ENCODE measurements at places on chromosomes 1 and 21.

DNA sequence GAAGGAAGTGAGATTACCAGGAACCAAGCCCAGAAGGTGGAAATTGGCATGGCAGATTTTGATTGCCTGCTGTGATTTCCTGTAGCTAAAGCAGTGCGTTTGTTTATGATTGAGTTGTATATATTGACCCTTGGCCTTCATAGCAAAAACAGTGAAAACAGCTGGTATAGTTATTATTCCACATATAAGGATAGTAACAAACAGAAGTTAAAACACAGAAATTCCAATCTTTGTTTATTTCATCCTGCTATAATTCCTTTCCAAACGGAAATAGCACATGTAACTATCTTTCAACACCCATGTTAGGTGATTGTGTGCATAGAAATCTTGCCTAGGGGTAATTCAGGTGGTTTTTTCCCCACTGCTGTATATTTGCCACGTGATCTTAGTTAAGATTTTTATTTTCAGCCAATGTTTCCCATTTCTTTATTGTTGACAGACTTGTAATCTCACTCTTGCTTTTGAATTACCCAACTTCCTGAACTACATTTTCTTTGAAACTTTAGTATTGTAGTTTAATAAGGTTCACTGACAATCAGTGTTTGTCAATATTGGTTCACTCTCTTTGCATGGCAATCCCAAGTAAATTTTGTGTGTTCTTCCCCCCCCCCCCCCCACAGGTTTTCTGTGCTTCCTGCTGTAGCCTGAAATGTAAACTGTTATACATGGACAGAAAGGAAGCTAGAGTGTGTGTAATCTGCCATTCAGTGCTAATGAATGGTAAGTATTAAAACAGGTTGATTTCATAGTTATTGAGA is 102.7 kb downstream of the CC2D1B start:
- no peak for DNase-seq

GRCh38 chr1:95257758-95258157 is 23.7 kb downstream of the RWDD3 start:
- no peak for DNase-seq

DNA sequence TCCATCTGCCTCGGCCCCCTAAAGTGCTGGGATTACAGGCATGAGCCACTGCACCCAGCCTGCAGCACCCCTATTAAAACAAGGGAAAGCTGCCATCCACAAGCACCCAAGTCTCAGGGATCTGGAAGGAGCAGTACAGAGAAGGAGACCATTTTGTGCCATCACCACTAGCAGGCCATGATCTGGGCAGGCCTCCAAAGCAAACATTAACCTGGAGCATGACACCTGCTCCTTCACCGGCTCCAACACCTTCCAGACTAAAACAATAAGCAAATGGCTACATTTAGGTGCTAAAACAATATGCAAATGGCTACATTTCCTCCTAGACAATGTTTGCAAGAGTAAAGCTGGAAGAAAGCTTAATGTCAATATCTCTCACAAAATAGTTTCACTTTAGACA is 16.7 kb downstream of the MEAF6 start:
- DNase-seq, result no peak

DNA sequence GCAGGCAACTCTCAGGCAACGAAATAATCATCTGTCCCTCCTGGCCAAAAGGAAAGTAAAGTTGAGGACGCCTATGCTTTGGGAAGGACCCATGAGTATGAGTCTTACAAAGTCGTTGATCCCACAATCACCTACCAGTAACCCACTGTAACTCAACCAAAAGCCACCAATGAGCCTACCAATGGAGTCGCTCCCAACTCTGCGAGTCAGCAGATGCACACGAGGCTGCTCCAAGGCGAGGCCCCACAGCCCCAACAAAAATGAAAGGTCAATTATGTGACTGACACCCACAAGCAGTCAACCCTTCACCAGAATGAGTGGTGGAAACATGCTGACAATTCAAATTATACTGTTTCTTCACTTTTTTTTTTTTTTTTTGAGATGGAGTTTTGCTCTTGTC is 12.0 kb downstream of the SETD4 start:
- DNase-seq, result no peak

All from NCI-H187 (cell line).